ENCODE measurements at places on chromosomes 16 and 17.

DNA sequence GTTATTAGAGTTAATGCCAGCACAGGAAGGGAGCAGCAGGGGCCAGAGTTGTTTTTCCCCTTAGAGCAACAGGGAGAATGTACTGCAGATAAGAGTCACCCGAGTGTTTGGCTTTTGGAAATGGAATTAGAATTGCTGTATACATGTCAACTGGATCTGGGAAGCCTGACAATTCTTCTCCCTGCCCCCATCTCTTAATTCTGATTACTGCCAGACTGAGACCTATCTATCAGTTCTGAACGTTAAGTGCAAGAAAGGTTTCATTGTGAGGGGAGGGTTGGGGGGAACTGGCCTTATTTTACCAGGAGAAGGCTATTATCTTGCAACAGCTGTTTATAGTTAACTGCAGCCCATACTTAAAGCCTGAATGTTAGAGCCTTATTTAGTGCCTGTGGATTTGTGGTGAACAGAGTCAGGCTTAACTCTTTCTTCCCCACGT lies 424.5 kb upstream of the CDH11 start:
- no peak for DNase-seq

DNA sequence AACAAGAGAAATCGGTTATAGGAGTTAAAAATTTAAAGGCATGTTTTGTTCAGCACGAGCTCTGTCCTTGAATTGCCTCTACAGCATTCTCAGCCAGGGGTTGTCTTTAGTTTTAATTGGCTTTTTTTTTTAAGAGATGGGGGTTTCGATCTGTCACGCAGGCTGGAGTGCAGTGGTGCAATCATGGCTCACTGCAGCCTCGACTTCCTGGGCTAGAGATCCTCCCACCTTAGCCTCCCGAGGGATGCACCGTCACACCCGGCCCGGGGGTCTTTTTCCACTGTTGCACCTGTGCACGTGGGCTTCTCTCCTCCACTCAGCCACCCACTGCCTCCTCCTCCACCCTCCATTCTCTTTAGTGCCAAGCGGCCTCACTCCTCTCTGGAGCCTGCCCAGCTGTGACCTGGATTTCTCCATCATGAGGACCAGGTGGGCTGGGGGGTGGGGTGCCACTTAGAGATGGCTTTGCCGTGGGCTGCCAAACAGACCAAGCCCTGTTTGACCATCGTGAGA lies 106.8 kb upstream of the SEC14L1 start:
- DNase-seq = no peak

DNA sequence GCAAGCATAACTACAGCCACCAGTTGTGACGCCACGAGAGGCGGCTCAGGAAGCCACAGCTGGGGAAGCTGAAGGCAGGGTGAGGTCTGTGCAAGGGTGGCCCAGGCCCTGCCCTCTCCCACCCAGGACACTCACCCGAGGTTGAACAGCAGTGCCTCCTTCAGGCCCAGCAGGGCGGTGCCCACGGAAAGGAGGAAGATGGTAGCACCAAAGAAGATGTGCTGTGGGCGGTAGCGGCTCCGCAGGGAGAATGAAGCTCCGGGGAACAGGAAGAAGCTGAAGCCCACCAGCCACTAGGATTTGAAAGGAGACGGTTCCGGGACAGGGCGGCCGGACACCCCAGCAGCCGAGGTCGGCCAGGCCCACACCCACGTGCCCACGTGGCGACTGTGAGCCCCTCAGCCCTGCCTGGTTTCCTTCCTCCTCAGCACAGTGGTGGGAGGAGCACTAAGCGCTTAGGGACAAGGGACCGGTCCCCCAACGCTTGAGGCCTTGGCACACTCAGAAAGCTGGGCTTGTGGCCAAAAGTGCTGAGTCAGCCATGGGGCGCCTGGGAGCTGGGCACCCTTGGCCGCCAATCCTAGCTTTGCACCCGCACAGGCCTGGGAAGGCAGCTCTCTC lies 11.0 kb downstream of the CYB561 start:
- DNase-seq = no peak

- no peak for DNase-seq
Observed at GRCh38 chr17:60139438-60140285, 10.1 kb upstream of the CA4 start.

GRCh38 chr16:11251525-11252481 lies 4.2 kb downstream of the SOCS1 start:
- peak; percentile 52 for DNase-seq

DNA sequence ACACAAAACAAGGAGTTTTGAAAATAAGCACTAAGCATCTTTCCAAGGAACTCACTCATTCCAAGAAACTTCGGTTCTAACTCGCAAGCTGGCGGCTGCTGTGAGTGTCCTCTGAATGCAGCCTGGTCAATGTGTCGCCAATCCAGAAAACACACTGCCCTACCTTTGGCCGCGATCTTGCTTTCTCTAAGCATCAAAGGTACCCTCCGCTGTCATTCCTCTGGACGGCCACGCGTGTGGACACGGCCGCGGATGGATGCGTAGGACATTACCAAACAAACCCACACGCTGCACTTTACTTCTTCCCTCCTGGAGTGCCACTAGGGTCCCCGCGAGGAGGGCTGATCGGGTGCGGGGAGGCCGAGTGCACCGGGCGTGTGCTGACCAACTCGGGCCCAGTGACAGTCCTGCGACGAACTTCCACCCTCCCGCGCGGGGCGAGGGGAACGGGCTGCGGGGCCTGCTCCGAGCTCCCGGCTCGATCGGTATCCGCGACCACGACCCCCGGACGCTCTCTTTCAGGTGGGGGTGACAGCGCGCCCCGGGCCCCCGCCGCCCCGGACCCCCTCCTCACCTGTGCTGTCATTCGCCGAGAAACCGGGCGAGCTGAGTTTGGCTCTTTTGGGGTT lies 1.1 kb downstream of the CREBBP start:
- no peak for DNase-seq

DNA sequence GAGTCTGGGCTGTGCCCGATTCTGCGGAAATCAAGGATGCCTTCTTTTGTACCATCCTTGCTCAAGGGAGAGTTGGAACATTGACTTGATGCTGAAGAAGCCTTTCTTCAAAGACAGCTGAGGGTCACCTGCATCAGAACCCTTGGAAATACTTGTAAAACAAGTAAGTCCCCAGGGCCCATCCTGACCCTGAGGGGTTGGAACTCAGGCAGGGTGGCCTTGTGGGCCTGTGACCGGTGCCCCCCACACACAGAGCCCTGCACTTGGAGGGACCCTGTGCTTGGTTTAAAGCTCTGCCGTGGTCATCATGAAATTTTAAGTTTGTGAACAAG lies 56.9 kb downstream of the WIPI1 start:
- DNase-seq = no peak

GRCh38 chr16:27448532-27449433 lies 46.8 kb downstream of the IL21R start:
- no peak for DNase-seq

DNA sequence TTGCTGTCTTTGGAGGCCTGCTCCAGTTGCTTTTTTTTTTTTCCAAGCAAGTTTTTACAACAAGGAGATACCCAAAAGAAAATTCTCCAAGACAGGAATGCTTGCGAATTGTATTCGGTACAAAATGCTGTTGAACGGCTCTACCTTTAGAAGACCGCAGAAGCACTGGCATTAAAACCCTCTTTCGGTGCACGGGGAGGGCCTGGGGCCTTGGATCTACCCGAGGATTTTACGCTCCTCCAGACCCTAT lies 1.3 kb upstream of the HELZ start:
- no peak for DNase-seq

DNA sequence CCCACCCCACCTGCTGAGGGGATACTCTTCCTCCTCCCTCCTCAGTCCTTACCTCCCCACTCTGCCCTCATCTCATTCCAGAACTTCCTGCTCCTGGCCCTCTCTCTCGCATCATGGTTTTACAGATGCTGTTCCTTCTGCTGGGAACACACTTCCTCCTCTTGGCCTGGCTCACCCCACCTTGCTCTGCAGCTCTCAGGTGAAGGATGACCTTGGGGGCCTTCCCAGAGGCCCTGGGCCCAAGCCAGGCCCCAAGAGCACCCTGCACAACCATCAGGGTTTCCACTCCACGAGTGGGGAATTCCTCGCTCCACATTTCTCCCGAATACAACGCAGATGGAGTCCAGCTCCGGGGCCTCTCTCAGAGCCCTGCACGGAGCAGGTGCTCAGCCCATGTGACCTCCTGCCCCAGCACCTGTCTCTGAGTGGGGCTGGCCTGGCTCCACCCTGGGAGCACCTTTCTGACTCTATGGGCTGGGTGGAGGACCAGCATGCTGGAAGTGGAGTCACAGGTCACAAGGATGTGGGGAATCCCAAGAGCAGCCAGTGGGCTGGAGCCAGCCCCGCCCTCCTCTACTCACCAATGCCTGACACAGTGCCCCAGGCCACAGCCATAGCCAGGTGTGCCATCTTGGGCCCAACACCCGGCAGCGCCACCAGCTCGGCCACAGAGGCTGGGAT lies 4.5 kb downstream of the NTHL1 start:
- DNase-seq = no peak

DNA sequence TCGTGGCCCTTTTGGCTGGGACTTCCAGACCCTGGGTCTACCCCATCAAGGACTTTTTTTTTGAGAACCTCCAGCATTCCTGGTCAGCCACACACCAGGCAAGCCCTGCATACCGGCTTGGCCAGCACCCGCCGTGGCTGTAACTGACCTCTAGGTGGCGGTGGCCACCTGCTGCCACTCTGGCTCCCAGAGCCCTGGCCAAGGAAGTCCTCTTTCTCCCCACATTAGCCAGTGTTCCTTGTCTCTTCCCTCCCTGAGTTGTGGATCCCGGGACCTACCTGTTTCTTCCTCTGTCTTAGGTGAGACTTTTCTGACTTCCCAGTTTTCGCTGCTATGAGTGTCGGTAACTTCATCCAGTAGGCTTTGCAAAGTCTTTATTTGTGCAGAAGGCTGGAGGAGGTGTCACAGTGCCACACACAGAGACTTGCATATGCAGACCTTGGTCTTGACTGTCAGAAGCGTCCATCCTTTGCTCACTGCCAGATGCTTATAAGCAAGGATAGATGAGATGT lies 348.3 kb downstream of the CPPED1 start:
- DNase-seq = no peak

DNA sequence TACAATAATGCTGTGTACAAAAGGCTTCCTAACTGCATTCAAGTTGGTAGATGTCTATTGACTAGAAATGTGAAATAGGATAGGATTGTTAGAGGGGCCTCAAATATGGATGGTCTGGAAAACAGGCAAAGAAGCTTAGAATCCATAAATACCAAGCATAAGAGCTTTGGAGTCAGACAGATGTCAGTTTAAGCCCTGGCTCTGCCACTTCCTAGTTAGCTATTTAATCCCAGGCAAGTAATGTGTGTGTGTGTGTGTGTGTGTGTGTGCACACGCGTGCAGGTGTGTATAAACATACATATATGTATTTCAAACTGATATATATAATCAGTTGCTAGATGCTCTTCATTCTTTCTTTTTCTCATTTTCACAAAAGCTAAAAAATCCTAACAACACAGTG lies 66.7 kb downstream of the MMD start:
- no peak for DNase-seq

DNA sequence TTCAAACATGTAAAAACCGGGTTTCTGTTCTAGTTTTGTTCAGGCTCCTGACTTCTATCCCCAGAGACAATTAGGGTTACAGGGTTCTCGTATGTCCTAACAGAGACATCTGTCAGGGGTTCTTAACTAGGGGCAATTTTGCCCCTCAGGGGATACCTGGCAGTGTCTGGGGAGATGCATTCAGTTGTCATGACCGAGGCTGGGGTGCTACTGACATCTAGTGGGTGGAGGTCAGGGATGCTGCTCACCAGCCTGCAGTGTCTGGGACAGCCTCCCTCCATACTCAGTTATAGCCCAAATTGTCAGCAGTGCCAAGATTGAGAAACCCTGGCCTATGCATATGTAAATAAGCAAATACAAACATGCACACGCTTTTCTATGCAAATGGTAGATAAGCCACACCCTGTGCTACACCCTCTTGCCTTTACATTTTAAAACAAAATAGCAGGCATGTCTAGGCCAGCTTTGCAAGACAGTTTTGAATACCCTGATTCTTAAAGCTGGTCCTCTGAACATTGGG lies 37.4 kb downstream of the CLEC16A start:
- DNase-seq = no peak

- no peak for DNase-seq
Observed at GRCh38 chr16:73215678-73216377, 167.9 kb upstream of the ZFHX3 start.

DNA sequence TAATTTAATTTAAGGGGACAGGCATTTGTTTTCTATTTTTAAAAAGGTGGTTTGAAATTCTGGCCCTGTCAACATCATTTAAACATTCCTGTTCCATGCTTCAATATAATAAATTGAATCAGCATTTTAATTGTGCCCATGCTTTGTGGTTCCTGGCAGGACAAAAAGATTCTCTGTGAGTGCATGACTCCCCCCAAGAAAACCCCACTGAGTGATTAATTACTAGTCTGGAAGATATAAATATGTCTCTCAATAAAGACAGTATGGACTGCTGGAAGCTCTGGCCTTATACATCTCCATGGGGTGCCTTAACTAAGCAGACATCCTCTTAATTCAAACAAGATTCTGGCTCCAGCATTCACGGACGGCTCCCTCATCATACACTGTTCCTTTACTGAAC lies 95.0 kb upstream of the PSMD7 start:
- no peak for DNase-seq

- no peak for DNase-seq
Observed at GRCh38 chr16:65601781-65602180, 479.9 kb upstream of the CDH11 start.

DNA sequence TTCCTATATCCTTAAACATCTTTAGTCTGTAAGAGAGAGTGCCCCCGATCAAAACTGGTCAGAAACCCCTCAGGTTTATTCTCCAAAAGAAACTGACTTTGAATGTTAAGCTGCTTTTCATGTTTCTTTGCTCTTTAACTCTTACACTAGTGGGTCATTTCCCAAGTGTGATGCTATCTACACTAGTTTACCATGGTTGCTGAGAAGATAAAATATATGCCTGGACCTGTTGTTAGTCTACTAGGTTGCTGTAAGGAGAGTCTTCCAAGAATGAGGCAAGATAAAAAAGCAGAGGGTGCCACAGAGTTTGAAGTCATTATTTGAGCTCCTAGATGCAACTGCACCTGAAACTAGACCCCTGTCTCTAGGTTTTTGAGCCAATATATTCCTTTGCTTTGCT lies 12.2 kb upstream of the ZKSCAN2 start:
- no peak for DNase-seq

DNA sequence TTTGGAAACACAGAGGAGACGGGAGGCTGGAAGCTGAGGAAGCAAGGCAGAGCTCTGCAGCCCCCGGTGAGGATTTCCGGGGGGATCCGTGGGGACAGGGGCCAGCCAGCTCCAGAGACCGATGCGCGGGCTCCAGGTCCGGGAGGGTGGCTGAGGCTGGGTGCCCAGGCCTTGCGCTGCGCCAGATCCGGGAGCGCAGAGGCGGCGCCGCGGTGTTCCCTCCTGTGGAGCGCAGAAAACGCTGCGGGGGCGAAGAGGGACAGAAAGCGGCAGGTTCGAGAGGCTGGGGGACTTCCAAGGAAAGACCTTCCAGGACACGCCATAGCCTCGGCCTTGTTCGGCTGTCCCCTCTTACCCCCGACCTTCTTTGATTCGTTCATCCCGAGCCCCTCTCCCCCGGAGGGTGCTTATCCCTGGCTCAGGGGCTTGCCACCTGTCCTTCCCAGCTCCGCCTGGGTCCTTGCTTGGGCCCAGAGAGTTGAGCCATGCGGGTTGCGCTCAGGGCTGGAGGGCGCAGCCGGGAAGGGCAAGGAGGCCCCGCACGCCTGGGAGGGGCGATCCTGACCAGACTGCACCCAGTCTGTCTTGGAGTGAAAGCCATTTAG lies 697 bp upstream of the SHISA9 start:
- DNase-seq = no peak

Data from AG04449 (cell line).